ENCODE measurements at places on chromosomes 5 and 9. TPM values are rescaled to one million over a fixed set of nuclear protein-coding genes. Genes with fewer than 3 reads are reported as not detected.

DNA sequence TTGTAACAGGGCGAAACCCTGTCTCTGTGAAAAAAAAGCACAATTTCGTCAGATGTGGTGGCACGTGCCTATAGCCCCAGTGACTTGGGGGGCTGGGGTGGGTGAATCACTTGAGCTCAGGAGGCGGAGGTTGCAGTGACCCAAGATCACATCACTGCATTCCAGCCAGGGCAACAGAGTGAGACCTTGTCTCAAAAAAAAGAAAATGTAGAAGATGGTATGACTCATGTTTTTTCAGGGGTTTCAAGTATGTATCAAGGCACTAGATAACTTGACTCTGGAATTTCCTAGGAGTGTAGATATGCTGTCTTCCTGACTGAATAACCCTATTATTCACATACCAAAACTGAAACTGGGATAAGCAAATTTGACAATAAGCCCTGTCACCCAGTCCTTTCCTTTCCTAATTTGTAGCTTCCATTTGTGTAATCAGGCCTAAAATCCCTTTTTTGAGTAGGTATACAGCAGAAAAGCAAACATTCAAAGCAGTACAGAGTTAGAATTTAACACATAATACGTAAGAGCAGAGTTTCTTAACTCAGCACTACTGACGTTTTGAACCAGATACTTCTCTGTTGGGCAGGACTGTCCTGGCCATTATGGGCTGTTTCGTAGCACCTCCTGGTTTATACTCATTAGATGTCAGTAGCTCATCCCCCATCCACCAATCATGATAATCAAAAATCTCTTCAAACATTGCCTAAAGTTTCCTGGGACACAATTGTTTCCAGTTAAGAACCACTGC, 17.3 kb upstream of the ANKRD18B start:
- DNase-seq = no peak

- DNase-seq = no peak
Observed at GRCh38 chr9:69330580-69330979, 5.6 kb downstream of the ENTREP1 start.

GRCh38 chr5:80212171-80212667, 43.6 kb downstream of the SERINC5 start:
- DNase-seq = no peak

GRCh38 chr5:165620394-165620793, 2115.0 kb downstream of the MAT2B start:
- no peak for DNase-seq

GRCh38 chr5:157343842-157344790, 78.2 kb downstream of the CYFIP2 start:
- DNase-seq = no peak

- no peak for DNase-seq
Observed at GRCh38 chr9:77384406-77384805, 207.1 kb downstream of the VPS13A start.

- no peak for DNase-seq
Observed at GRCh38 chr9:94576131-94576530, 17.5 kb downstream of the FBP2 start.

Gene VLDLR
- polyA plus RNA-seq = 43.7 TPM
